ENCODE measurements at places on chromosomes 12 and 14. TPM values are rescaled to one million over a fixed set of nuclear protein-coding genes. Genes with fewer than 3 reads are reported as not detected.

GRCh38 chr14:59262717-59263454, 74.4 kb downstream of the DAAM1 start:
- no peak for DNase-seq

The SIX6 gene
- total RNA-seq, result not detected

DNA sequence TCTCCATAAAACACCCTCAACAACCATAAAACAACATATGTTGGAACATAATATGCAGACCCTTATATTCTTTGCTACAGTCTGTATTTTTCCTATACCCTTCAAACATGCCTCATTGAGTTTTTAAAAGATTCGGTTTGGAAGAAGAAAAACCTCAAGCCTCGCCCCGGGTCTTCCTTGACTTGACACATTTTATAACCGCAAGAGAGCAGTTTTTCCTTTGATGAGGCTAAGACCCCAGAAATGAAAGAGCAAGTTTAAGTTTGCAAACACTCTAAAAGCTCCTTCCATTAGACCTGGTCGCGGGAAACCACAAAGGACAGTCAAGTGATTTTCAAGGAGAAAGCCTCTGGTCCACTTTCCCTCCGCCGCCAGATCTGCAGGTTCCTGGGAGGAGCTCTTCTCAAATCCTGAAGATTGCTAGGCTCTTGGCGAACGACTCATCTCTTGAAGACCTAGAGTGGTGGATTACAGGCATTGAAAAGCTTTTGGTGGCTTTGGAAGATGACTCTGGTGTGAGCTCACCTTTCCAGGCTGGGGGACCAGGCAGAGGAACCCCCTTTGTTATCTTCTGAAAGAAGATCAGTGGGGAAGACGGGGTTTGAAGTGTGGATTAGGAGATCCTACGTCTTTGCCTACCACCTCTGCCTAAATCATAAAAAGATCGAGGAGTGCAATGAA, at the start of gene ASCL4:
TSS of gene ASCL4 (plus strand) at position 356 of the 681 bp plus-strand sequence. CDS start 515 bp downstream, outside the sequence.
- no peak for DNase-seq

DNA sequence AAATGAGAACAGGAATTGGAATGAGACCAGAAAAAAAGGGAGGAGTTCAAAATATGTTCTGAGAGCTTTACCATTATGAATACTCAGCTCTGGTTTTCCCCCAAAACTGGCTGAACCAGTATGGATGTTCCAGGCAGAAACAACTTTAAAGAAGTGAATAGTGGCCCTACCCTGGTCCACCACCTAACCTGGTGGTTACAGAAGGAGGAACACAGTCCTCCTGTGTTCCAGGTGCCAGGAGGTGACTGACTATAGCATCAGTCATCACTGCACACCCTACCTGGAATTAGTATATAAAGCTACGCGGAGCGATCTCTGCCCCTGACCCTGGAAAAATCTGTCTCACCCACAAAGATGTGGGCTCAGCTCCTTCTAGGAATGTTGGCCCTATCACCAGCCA, at the start of gene A2ML1:
TSS of gene A2ML1 (plus strand) at position 324 of the 400 bp plus-strand sequence. CDS start at position 355, 31 bp downstream.
- DNase-seq, result no peak

The HEATR5A gene
- 46.3 TPM for total RNA-seq

DNA sequence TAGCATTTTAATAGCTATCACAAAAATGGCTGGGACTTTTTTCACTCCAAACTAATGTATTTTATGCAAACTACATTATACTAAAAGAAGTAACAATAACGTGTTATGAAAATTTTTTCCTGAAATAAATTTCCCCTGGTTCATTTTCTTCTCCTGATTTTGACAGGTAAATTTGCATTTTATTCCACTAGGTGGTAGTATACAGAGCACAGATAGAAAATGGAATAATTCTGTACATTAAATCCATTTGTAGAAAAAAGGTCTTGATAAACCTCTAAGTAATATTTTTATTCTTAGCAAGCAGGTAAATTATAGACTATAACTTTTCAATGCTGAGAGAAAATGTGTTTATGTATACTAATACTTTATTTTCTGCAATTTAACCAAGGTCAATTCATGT, 96.5 kb downstream of the BCAT1 start:
- no peak for DNase-seq

The ANKS1B gene
- total RNA-seq, result 81.5 TPM

DNA sequence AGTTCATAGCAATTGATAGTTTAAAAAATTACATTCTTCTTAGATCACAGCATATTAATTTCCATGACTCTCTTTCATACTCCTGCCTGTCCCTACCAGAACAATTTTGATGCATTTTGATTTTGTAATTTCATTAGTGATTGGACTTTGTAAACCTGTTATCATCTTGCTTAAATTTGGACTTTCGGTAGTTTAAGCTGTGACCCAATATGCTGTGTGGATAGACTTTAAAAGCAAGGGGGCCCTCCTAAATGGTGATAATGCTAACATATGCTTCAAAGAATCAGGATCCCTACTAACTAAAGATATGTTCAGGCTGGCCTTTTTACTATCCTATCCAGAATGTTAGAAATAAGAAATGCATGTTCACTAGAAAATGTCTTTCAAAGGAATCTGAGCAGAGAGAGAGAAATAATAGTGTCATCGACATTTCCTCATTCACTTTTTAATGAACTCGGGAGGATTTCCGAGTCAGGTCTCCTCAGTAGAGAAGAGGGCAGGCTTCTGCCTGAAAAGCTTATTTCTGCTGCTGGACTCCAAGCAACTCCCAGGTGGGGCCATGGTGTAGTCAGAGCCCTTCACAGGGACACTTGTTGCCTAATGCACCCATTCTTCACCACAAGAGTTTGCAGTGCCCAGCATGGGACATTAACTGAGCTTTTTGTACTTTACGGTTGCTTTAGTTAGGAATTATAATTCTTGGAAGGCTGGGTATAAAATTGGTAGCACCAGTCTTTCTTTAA, 16.7 kb downstream of the SLC38A4 start:
- no peak for DNase-seq

DNA sequence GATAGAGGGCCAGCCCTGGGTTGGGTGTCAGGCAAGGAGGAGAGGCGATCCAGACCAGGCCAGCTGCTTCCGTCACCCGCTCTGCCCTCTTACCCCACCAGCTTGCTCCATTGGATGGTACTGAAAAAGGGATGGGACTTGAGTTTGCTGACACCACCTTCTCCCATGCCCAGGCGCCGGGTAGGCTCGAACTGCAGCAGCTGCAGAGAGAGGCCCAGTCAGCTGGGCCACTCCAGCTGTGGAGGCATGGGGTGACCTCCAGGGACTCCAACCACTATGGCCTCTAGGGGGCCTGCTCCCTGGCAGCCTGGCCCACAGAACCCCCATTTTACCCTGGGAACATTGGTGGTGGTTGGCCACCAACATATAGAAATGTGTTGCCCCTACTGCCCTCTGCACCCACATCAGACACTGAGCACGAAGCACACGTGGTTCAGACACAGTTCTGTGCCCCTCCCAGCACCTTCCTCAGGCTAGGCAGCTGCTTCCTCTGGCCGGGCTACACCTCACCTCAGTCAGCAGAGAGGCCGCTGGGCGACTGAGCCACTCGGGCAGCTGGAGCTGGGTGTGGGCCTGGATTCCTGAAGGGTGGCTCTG, 16.0 kb downstream of the RPS6KL1 start:
- DNase-seq, result peak; percentile 23

DNA sequence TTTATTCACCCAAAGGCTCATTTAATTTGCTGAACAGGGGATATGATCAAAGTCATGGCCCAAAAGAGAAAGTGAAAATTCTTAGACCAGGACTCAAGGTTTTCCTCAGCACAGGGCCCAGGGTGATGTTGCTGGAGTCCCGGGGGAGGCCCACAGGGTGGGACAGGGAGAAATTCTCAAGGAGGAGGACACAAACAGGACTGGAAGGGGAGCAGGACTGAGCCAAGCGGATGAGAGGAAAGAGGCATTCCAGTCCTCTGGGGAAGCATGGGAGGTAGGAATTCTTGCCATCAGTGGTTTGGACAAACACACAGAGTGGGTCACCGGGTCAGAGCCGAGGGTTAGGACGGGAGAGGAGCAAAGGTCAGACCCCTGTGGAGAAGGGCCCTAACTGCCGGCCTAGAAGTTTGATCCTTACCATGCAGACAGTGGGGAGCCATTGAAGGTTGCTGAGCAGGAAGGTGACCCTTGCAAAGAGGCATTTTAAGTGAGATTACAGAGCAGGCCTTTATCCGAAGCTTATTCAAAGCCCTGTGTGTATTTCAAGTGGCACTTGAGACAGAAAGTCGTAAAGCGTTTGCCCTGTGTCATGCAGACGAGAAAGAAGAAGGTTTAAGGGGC, 68.4 kb upstream of the PTGR2 start:
- no peak for DNase-seq

The AGAP2 gene
- total RNA-seq, result 0.45 TPM

GRCh38 chr12:59041241-59042121, 121.2 kb upstream of the LRIG3 start:
- no peak for DNase-seq

DNA sequence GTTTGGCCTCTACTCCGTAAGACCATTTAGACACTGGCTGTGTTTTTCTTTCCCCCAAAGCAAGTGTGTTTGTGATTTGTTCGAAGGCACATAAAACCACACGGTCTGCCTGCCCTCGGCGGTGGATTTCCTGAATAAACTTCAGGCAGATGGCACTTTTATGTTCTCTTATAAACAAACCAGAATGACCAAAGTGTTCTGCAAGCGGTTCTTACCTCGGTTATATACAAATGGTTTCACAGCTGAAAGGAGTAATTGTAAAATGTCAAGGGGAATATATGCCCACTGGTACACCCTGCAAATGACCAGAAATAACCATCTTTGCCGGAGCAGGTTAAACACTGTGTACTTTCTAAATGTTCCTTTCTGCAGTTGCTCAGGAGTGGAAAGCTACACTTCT, 1475.8 kb upstream of the TMEM132C start:
- DNase-seq, result no peak

The CLEC2A gene
- total RNA-seq, result not detected

DNA sequence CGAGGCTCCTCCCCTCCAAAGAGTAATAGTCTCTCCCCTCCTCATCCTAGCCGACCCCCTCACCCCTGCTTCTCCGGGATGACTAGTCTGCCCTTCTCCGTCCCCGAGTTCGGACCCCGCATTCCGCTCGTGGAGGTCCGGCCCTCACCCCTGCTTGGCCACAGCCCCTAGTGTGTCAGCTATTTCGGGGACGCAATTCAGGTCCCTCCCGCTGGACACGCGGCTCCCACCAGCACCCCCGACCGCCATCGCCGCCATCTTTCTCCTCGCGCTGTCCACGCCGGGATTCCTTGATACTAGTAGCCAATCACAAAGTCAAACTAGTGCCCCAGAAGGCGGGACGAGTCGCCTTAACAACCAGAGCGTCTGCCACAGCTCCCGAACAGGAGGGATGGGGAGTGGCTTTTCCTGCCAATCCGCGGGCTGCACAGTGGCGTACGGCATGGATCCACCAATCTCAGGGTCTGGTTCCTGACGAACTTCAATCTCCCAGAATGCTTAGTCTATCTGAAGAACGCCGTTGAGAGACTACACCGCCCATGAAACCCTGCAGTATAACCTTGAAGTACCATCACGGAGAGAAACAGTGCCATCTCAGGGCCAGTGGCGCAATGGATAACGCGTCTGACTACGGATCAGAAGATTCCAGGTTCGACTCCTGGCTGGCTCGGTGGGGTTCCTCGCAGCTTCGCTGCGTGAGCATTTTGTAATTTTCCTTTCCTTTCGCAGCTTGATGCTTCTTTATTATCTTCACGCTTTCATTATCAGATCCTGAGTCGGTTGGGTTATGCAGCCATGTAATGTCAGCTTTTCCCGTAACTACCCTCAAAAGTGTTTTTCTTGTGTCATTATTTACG, at the start of gene PRMT5:
TSS of gene PRMT5 (minus strand) at position 273 of the 857 bp plus-strand sequence. CDS start at position 258, 15 bp downstream.
- peak; percentile 100 for DNase-seq

The RAB15 gene
- total RNA-seq, result 6.2 TPM

GRCh38 chr12:20024194-20024593, 344.1 kb upstream of the PDE3A start:
- no peak for DNase-seq

The HOTAIR gene
- total RNA-seq, result not detected

DNA sequence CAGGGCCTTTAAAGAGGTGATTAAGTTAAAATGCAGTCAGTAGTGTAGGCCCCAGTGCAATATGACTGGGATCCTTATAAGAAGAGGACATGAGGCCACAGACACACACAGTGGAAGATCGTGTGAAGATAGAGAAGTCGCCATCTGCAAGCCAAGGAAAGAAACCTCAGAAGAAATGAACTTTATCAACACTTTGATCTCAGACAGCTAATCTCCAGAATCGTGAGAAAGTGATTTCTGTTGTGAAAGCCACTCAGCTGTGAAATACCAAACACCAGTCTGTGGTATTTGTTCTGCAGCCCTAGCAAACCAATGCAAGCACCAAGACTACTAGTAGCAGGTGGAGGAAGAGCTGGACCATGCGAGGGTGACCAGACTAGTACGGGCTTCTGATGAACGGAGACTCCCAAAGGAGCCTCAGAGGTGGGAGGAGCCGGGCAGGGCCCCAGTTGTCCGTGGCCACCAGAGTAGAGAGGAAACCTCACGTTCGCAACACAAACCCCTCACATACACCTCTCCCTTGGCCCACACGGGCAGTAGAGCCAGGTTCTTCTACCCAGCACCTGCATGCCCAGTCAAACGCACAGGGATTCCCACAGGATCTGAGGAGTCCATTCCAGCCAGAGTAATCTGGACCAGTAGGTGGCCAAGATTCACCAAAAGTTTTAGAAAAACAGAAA, 243.0 kb downstream of the TTC8 start:
- DNase-seq, result no peak

The PMCH gene
- total RNA-seq, result not detected

- peak; percentile 34 for DNase-seq
Observed at GRCh38 chr14:69711065-69711464, 55.9 kb upstream of the SRSF5 start.

DNA sequence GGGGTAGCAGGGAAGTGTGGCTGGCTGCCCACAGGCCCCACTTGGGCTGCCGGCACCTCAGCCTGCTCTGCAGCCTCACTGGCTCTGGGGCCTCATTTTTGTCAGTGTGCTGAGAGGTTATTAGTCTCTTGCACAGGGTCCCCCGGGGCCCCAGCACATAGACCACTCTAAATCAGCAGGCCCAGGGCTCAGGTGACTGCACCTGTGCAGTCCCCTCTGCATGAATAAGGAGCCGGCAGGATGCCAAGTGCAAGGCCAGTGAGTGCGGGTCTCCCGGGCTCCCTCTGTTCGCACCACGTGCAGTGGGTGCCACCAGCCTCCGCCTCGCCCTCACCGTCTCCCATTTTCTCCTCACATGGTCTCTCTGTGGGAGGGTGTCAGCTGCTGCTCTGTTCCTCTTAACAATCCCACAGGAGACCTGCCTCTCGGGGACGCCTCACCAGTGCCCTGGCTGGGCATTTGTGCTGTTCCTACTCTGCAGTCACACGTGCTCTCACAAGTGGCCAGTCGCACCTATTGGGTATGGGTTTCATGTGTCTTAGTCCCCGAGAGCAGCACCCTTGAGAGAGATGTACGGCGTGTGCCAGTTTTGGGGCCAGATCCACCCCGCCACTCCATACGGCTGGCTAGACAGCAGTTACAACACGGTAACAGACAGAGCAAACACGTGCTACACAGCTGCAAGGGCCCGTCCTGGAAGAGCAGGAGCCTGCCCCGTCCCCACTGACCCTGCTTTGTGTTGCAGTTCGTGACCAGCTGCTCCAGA, 40.4 kb downstream of the MMAB start:
- no peak for DNase-seq

DNA sequence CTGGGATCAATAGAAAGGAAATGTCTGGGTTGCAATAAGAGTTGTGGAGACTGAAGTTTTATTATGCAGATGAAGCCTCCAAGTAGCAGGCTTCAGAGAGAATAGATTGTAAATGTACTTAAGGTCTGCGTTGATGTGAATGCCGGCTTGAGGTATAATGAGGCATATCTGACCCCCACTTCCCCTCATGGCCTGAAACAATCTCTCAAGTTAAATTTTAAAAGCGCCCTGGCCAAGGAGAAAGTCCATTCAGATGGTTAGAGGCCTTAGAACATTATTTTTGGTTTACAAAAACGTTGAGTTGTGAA, 28.3 kb upstream of the HIGD1C start:
- DNase-seq, result no peak

GRCh38 chr12:74455429-74455828, 82.2 kb upstream of the ATXN7L3B start:
- no peak for DNase-seq

Data from thyroid gland (tissue), 4 donors.